Caki2 (cell line): ENCODE measurements at places on chromosomes 4 and X. TPM values are rescaled to one million over a fixed set of nuclear protein-coding genes. Genes with fewer than 3 reads are reported as not detected.

DNA sequence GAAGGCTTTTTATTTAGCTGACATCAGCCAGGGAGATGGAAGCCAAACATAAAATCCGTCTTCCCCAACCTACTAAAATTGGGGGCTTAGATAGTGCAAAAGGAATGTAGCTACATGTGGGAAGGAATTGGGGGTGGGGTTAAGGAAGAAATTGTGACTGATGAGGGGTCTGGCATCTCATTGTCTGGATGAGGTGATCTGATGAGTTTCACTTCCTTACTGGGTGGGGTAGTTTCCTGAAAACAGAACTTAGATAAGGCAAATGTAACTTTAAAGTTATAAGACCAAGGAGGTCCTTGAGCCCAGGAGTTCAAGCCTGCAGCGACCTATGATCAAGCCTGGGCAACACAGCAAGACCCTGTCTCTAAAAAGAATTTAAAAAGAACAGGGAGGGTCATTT lies 105.5 kb upstream of the NEIL3 start:
- no peak for DNase-seq

MAGED1 gene
- 173 and 175 TPM in 2 replicates for total RNA-seq

SLITRK2 gene
- total RNA-seq: 0.03 TPM in 1 of 2 replicates, not detected in the other

SOWAHB gene
- total RNA-seq: not detected in 2 replicates
